ENCODE measurements at places on chromosomes 3 and 15.

DNA sequence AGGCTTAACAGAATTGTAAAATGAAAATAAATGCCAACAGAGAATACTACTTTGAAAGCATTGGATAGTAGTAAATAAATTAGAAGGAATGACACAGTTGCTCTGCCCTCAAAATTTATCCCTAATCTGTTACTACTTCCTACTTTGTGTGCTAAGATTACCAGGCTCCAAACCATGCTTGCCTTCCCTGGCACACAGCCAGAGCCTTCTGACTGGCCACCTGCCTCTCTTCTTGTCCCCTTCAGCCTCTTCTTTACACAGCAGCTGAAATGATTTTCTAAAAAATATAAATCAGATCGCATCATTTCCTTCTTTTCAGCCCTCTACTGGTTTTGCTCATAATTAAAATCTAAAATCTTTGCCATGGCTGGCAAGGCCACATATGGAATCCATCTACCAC is 334.1 kb downstream of the FHIT start:
- no peak for DNase-seq

DNA sequence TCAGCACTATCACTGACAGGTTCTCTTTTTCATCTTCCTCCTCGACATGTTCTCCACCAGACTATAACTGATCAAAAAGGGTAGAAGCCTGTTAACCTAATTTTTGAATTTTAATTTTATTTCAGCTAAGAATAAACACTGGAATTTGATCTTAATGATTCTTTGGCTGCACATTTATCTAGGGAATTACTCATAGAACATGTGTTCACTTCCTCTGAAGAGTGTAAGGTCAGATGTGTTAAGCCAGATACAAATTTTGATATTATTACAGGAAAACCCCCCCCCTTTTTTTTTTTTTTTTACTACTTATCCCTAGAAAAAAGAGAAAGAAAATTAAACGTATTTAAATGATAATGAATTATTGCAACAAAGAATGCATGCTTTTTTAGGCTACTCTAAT is 15.0 kb downstream of the DCBLD2 start:
- DNase-seq = no peak

GRCh38 chr3:52682016-52682415 is 3.7 kb downstream of the PBRM1 start:
- peak; percentile 86 for DNase-seq

DNA sequence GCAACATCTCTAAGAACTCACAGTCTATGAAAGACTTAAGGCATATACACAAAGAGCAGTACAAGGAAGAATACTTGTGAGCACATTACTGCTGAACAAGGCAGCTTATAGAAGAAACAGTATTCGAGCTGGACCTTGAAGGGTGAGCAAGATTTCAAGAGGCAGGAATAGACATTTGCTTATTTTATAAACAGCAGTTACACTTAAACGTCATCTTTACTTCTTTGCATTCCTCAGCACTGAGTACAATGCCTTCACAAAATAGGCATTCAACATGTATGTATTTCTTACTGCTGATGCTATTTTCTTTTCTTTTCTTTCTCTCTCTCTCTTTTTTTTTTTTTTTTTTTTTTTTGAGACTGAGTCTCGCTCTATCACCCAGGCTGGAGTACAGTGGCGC is 205.8 kb downstream of the ZIC4 start:
- peak; percentile 52 for DNase-seq

DNA sequence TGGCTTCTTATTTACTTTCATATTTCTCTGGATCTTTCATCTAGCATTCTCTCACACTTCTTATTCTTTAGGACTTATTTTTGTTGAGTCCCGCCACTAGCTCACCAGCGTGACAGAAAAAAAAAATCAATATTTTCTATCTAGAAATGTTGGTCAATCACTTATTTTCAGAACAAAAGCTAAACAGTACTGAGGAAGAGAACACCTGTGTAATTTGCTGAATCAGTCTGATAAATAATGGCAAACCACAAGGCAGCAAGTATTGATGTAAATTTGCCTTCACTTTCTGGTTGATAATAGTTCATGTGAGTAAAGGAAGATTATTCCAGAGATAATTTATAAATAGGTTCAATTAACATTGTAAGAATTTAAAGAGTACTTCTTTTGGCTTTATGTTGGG is 179.2 kb downstream of the BCHE start:
- DNase-seq = no peak

- no peak for DNase-seq
Measured at GRCh38 chr3:189169728-189170127, 2.0 kb upstream of the TPRG1 start.

DNA sequence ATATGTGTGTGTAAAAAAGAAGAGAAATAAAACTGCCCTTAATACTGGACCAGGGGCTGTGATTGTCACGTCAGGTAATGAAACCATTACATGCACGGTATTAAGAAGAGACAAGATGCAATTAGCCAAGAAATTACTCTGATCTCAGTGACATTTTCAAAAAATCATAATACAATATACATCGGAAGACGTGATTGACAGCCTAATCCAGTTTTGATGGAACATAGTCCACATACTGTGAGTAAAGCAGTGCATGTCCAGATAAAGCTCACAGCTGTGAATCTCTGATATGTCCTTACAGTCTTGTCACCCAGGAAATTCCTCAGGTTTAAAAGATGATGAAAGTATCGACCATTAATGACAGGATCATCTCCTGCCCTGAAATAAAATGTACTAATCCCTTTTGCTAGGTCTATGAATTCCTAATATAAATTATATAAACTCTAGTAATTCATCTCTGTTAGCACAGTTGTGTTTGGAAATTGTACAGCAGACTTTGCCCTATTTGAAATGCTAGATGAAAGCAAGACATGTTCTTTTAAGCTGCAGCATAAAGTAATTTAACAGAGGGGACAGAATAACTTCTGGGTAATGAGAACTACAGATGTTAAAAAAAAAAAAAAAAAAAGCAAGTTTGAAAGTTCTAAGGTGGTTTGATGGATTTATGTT is 119.5 kb upstream of the TMCO5A start:
- no peak for DNase-seq

- DNase-seq = no peak
Measured at GRCh38 chr15:83378921-83379578, 68.1 kb upstream of the SH3GL3 start.

GRCh38 chr3:119258915-119259314 is 18.2 kb upstream of the B4GALT4 start:
- no peak for DNase-seq

DNA sequence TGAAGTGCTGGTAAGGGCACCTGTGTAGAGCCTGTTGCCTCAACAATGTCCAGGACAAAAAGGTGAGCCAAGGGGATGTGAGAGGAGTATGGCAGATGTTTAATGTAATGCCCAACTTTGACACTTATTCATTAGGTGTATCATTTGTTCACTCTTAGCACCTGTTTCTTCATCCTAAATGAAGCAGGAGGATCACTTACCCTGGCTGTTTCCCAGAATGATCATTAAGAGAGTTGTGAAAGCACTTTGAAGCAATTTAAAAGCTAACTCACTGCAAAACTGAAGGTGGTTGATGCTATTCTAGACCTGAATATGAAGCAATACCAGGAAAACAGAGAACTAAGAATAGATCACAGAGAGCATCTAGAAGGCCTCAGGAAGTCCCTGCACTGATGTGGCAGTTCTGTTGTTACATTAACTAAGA is 3.4 kb upstream of the HHLA2 start:
- DNase-seq = no peak

GRCh38 chr3:117512975-117513374 is 803.4 kb downstream of the TUSC7 start:
- peak; percentile 73 for DNase-seq

GRCh38 chr3:42210726-42211125 is 55.3 kb downstream of the CCK start:
- DNase-seq = no peak

- DNase-seq = no peak
Measured at GRCh38 chr3:193378706-193379105, at the start of gene ATP13A5. Gene ATP13A5, minus strand, starts transcription at chr3:193378753. Its CDS starts 28 bp downstream, at chr3:193378725.

GRCh38 chr3:182722907-182723306 is 70.4 kb upstream of the ATP11B start:
- DNase-seq = no peak

DNA sequence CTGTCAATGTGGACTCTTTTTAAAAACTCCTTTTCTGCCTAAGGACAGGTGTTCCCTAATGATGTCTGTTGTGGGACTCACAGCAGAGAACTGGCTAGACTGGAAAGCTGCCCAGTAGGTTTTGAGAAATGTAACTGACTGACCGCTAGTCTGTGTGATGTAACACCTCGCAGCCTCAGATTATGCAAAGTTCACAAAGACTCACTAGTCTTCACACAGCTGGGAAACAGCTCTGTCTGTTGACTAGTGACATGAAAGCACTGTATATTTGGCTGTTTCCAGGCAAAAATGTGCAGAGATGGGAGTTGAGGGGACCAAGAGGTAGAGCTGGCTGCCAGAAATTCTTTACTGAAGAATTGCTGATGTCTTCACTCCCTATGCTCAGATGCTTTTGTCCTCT is 10.3 kb downstream of the PDZRN3 start:
- DNase-seq = peak; percentile 94

DNA sequence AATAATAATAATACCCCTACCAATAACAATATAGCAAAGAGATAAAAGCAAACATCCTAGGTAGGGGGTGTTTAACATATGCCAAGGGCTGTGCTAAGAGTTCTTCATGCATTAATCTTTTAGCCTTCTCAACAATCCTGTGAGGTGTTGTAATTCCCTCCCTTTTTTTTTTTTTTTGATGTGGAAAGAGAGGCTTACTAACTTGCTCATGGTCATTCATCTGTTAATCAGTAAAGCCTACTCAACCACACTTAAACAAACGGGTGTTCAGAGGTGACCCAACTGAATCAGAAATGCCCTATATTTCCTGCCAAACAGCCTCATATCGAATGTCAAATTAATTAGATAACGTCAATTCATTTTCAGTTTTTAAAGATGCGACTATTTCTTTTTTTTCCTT is 232.1 kb downstream of the CTNNB1 start:
- no peak for DNase-seq

- DNase-seq = peak; percentile 16
Measured at GRCh38 chr3:15043408-15044171, 21.5 kb downstream of the MRPS25 start.

DNA sequence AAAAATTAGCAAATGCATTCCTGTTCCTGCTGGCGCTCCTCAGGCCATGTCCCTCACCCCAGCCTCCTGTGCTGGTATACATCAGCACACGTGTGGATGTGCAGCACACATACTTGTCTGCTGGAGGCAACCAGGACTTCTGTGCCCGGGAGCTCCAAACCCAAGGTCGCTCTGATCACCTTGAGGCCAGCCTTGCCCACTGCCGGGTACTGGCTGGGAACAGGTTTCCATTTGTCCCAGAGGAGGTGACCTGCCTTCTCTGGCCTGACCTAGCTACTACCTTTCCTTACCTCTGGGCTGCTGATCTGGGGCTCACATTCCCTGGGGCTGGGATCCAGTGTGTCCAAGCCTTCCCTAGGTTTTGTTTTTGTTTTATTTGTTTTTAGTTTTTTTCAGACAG is 12.1 kb downstream of the PRKCD start:
- no peak for DNase-seq

- DNase-seq = peak; percentile 92
Measured at GRCh38 chr3:194042927-194043326, 93.0 kb upstream of the HES1 start.

GRCh38 chr15:59292442-59293151 is 80.1 kb downstream of the MYO1E start:
- no peak for DNase-seq

DNA sequence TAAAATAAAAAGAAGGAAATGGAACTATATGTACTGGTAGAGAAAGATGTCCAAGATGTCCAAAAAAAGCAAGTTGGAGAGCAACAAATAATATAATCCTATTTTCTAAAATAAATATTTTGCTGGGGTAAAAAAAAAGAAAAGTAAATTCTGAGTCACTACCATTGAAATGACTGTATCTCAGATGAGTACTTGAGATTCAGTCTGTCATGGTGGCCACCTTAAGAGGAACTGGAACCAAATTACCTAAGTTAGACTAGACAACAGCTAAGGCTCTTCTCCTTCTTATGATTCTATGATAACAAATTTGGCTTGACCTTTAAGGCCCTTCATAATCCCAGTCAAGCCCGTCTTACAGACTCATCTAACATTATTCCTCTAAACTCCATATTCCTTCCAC is 270.6 kb upstream of the HES1 start:
- no peak for DNase-seq

GRCh38 chr3:144466114-144466513 is 494.5 kb downstream of the DIPK2A start:
- DNase-seq = no peak

DNA sequence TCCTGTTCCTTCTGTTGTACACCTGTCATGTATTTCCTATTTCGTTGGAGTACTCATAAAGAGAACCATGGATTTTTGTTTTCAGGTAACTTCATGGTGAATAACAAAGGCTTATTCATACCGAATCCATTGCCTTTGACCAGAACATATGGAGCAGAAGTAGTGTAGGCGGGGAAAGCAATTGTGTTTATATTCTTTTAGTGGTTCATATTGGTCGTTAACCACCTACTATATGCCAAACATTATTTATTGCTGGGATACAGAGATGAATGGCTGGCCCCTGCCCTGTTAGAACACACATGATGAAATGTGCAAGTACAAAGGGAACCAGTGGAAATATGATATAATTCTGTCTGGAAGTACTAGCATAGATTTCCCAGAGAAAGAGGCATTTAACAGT is 9.8 kb downstream of the RPUSD2 start:
- DNase-seq = no peak

DNA sequence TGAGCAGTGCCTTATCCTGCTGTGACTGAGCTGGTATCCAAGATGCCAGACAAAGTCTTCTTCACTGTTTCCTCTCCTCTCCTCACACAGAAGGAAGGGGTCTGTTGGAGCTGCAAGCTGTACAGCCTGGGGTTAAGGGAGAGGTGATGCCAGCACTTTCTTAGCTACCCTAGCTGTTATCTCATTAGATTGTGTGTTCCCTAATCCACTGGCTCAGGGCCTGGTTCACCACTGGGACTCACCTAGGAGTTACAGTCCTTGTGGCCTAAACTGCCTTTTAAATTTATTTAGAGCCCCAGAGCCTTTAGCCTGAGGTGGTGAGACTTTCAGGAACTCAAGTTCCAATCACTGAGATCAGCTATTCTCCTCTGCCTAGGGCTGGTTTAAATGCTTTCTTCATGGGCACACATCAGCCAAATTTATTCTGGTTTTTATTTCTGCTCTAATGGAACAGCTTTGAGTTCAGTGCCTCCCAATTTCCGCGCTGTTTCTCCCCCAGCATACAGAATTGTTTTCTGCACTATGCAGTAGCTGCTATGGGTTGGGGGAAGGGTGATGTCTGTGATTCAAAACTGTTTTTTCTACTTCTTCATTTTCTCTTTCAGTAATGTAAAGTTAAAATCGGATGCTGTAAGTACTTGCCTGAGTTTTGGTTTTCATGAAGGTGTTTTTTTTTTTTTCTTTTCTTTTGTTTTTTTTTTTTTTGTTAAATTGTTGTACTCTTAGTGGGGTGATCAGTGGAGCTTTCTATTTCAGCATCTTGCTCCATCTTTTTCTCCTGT is 198.8 kb downstream of the DOCK3 start:
- DNase-seq = no peak

DNA sequence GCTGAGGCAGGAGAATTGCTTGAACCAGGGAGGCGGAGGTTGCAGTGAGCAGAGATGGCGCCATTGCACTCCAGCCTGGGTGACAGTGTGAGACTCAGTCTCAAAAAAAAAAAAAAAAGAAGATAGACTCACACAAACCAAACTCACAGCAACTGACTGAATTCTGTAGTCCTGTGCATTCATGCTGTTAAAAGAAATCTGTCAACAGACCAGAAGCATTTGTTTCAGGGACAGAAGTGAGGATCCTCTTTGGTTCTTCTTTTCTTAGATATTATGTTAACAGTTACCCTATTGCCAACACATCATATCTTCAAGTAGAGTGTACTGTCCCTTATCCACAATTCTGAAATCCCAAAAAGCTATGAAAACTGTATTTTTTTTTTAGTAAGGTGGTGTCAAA is 192.4 kb downstream of the CDIN1 start:
- DNase-seq = no peak

Measured in fibroblast of upper back skin (primary cell).